ENCODE measurements at places on chromosomes 16 and 17. TPM values are rescaled to one million over a fixed set of nuclear protein-coding genes. Genes with fewer than 3 reads are reported as not detected.

DNA sequence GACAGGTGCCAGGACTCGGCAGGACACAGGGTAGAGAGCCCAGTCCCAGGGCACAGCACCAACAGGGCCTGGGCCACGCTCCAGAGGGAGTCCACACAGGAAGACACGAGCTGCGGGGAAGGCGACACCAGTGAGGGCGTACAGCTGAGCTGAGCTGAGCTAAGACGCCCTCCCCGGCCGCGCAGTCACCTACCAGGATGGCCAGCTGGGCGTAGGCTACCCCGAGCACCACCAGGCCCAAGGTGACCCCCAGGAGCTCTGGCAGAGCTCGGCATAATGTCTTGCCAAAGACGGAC is 42.6 kb downstream of the TSC2 start:
- DNase-seq: peak; percentile 69

DNA sequence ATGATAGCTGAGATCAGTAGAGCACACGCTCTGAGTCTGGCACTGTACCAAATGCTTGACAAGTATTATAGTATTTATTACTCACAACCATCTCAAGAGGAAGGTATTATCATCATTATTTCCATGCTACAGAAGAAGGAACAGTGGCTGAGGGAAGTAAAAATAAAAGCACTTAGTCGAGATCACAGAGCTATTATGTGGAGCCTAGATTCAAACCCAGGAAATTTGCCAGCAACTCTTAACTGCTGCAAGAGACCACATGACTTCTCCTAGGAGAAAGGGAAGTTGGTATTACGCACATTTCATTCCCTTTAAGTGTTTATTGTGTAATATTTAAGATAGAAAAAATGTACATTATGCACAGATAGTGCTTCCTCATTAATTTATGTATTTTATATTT is 1.0 kb upstream of the RHOT1 start:
- DNase-seq: peak; percentile 59

- DNase-seq: peak; percentile 78
Measured at GRCh38 chr17:17859909-17860765, 23.4 kb upstream of the SREBF1 start.

DNA sequence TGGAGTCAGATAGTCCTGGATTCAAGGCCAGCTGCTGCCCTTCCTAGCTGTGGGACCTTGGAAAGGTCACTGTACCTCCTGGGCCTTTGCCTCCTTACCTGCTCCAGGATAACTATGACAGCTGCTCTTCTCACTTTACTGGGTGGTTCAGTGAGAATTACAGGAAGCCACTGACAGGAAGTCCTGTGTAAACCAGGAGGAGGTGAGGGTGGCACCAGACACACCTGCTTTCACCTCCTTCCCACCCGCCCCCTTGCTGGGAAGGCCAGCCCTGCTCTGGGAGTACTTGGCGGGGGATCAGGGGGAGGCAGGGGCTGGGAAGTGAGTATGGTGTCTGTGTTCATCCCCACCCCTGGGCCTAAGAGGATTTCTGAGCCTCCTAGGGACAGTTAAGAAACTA is 42.6 kb downstream of the CPNE2 start:
- DNase-seq: peak; percentile 80

DNA sequence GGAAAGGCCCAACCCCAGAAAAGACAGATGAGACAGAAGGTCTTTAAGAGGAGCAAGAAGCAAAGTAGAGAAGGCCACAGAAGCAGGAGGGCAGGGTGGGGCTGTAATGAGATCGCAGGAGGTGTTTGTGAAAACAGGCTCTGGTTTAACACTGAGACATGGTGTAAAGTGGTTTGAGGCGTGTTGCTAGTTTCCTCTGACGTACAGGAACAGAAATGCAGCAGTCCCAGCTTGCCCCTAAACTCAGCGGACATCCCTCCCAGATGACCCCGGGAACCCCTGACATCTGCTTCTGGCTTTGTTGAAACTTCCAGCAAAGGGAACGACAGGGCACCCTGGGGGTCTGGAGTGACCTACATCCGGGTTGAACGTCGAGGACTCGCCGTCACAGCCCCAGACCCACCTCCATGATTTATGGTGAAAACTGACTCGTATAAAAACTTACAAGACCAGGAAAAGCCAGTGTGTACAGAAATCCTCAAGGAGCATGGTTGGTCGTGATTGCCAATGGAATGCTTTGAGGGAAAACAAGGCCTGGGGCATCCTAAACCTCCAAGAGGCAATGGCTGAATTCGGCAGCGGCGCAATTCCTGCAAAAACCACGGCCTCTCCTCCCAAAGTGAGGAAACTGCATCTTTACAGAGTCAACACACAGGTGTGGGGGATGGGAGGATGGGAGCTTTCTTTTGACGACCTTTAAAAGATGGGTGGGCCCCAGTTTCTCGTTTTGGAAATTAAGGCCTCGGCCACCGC is 25.8 kb downstream of the LITAF start:
- DNase-seq: no peak

- no peak for DNase-seq
Measured at GRCh38 chr17:58325289-58325726, 3.3 kb downstream of the TSPOAP1 start.

Gene DOC2A
- 16.8 TPM for total RNA-seq

Gene C17orf50
- not detected for total RNA-seq

Gene GLIS2
- 21.1 TPM for total RNA-seq

Measured in mucosa of descending colon (tissue), 3 donors.